SW480 (cell line): ENCODE measurements at places on chromosomes 5 and 9.

- DNase-seq, result no peak
Measured at GRCh38 chr9:38092656-38093055, 23.6 kb upstream of the SHB start.

GRCh38 chr9:120362446-120362845 is 217.5 kb downstream of the CDK5RAP2 start:
- no peak for DNase-seq

GRCh38 chr9:133342570-133342969 is 5.4 kb downstream of the MED22 start:
- DNase-seq, result no peak

DNA sequence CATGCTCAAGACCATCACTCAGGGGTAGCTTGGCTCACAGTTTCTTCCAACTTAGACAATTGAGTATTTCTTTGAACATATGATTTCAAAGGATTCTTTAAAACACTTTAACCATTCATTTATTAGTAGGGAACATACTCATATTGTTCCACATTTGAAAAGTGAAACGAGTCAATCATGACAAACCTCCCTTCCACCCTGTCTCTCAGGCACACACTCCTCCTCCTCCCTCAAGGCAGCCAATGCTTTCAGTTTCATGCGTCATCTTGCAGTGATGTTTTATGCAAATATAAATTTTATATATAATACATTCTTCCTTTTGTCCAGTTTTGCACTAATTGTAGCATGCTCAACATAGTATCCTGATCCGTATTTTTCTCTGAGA is 126.0 kb upstream of the BOD1 start:
- DNase-seq, result no peak

DNA sequence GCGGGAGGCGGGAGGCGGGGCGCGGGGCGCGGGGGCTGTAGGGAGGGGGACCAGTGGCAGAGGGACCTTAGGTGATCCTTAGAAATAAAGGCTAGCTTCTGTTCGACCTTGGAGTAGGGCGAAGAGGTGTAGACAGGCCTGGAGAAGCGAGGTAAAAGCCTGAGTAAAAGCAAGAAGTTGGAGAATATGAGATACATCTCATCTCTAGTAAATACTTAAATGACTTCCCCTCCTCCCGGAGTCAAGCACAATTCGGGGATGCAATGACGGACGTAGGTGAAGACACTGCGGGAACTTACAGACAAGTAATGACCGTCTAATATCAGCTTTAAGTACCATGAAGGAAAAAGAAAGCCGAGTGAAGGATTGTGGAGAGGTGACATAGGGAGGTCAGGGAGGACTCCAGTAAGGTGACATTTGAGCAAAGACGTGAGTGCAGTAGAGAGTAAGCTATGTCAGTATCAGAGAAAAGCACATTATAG is 466 bp downstream of the SMC2 start:
- DNase-seq, result no peak

GRCh38 chr9:101513351-101513750 is 20.3 kb upstream of the RNF20 start:
- DNase-seq, result no peak

- no peak for DNase-seq
Measured at GRCh38 chr5:56852228-56853000, 37.1 kb downstream of the MAP3K1 start.

DNA sequence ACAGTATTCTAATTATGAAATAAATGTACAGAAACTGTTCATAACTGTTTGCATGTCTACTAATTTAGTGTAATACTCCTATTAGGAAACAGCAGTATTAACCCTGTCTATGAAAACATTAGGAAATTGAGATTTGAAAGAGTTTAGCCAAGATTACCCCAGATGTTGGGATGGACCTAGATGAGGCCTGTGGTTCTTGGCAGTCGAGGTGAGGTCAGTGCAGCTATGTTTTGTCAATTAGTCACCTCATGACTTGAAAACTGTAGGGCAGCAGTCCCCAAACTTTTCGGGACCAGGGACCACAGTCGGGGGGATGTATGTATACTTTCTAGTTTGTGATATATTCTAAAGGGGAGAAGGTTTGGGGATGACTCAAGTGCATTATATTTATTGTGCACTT is 4.7 kb downstream of the LNPEP start:
- no peak for DNase-seq

- DNase-seq, result no peak
Measured at GRCh38 chr9:136521537-136521936, 24.3 kb downstream of the NOTCH1 start.

DNA sequence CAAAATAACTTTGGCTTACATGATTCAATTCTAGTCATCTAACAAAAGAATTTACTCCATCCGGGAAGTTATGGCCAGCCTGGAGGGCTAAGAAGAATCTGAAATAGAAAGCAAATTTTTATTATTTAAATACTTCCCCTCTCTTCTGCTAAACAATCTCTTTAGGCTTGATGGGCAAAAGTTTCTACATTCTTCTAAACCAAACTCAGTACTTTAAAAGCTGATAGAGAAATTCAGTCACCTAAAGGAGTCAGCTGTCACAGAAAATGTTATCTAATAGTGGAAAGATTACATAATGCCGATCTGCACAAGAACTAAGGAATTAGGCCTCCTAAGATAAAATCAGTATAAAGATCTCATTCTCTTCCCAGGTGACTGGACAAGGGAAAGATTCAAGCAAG is 32.4 kb downstream of the GNAQ start:
- no peak for DNase-seq

- DNase-seq, result no peak
Measured at GRCh38 chr5:5967373-5967772, 411.0 kb downstream of the MED10 start.

DNA sequence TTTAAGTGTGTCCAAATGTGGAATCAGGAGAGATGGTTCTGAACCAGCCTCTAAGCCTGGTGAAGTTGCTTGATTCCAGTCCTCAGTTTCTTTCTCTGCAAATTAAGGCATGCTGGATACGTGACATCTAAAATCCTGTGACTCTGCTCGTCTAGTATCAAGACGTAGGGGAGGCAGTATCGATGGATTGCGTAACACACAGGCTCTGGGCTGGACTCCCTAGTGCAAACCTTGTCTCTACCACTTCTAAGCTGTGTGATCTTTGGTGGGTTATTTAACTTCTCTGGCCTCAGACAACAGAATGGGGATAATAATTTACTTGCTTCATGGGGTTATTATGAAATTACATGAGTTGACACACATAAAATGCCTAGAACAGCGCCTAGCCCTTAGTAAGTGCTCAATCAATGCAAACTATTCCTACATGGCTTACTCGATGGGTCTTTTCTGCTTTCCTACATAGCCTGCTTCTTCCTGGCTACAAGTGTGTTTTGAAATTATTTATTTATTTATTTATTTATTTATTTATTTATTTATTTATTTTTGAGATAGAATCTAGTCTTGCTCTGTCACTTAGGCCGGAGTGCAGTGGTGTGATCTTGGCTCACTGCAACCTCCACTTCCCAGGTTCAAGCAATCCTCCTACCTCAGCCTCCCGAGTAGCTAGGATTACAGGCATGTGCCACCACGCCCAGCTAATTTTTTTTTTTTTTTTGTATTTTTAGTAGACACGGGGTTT is 102.1 kb downstream of the EGFLAM start:
- no peak for DNase-seq

GRCh38 chr9:21988056-21988990 is 5.9 kb downstream of the CDKN2A start:
- DNase-seq, result no peak

- DNase-seq, result no peak
Measured at GRCh38 chr5:74378464-74378863, 262.1 kb downstream of the ENC1 start.

- DNase-seq, result no peak
Measured at GRCh38 chr5:173741729-173742431, 125.4 kb upstream of the BOD1 start.

- peak; percentile 79 for DNase-seq
Measured at GRCh38 chr5:10595672-10596309, 31.9 kb downstream of the ANKRD33B start.

DNA sequence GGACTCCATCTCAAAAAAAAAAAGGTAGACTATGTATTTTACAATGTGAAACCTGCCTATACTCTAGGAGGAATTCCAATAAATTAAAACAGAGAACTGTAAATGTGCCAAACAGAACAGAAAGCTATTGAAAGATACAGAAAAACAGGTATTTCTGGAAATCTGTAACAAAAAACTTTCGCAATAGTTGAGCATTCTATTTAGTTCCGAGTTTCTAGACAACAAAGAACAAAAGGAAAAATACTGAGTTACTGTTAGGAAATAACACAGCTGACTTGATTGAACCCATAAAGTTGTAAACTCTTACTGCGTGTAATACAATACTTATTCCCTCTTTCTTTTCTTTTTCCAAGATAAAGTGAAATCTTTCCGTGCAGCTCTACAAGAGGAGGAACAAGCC is 18.6 kb downstream of the DIMT1 start:
- DNase-seq, result no peak

DNA sequence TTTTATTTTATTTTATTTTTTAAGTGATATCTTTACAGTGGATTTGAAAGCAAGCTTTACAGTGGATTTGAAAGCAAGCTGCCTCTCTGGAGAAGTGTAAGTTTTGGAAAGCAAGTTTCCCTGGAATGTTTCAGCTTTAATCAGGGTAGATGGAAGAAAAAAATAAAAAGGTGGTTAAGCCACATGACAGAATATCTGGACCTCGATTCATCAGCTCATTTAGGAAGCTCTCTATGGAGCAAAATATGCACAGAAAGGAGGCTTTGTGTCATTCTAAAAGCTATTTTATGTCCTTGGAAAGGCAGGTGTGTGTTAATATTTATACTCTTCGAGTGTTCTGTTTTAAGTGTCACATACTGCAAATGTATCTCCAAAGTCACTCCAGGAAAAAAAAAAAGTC is 409.2 kb upstream of the KLF4 start:
- DNase-seq, result no peak

DNA sequence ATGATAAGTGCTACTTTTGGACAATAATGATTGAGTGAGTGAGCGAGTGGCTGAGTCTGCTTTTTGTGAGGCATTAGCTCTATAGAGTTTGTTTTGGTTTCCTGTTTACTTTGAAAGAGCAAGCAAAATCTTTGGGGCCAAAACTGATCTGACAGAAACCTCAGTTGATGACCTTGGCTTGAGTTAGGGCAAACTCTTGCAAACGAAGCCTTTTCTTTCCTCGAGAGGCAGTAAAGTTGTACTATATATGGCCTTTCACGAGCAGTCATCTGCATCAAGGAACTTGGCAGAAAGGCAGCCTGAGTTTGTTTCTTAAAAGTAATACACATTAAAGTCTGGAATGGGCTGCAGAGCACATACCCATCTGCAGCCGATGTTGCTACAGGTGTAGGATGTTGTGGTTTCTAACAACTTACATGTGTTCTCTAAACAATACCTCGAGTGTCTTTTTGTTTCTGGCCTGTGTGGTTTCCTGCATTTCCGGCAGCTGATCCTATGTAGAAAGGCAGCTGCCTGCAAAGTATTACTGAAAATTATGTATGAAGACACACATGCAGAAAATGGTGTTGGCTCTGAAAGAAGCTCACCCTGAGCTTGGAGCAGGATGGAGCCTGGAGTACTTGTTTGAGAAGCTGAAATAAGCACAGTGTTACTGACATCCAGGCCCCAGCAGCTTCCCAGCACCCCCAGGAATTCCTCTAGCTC is 60.8 kb downstream of the FOXD1 start:
- DNase-seq, result peak; percentile 75

DNA sequence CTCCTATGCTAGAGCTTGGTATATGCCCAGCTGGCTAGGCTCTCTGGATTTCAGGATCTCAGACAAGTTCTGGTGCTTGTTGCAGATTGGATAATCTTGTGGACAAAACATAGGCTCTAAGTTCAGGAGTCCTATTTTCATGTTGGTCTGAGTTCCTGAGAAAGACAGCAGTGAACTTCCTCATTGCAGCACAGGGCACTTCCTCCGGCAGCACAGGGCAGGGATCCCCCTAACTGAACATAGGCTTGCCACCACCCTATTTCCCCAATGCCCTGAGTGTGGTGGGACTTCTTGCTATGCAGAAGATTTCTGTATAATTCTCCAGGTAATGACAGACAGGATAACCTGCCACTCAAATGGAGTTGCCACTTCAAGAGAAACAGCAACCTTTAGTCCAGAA is 220.1 kb downstream of the PIK3R1 start:
- no peak for DNase-seq

DNA sequence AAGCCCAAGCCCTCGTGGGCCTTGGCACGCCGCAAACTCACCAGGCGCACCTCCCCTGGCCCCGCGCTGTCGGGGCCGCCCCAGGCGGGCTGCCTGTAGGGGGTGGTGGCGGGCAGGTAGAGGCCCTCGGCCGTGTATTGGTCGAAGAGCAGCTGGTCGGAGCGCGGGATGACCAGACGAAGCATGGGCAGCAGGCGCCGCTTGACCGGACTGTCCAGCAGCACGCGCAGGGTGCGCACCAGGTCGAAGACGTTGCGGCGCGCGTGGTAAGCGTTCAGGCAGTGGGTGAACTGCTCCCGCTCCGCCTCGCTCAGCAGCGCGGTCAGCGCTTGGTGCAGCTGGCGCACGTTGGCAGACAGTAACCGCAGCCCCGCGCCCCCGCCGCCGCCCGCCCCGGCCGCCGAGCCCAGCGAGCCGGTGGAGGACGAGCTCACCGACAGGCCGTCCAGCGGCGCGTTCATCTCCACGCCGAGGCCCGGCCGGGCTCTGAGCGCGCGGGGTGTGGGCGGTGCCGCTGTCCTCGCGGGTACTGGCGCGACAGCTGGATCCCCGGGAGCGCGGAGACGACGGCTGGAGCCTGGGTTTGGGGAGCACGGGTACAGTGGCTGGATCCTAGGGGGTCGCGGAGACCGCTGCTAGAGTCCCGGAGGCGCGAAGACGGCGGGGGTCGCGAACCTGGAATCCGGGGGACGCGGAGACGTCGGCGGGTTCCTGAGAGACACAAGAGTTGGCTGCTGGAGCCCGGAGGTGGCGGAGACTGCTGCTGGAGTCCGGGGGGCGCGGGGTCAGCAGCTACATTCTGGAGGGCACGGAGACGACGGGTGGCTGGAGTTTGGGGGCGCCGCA is 709 bp downstream of the WHRN start:
- DNase-seq, result peak; percentile 11

GRCh38 chr9:21871256-21871975 is 69.0 kb downstream of the MTAP start:
- no peak for DNase-seq

- no peak for DNase-seq
Measured at GRCh38 chr5:124231230-124231629, 515.2 kb downstream of the ZNF608 start.

GRCh38 chr9:125942125-125942524 is 195.0 kb downstream of the PBX3 start:
- no peak for DNase-seq

DNA sequence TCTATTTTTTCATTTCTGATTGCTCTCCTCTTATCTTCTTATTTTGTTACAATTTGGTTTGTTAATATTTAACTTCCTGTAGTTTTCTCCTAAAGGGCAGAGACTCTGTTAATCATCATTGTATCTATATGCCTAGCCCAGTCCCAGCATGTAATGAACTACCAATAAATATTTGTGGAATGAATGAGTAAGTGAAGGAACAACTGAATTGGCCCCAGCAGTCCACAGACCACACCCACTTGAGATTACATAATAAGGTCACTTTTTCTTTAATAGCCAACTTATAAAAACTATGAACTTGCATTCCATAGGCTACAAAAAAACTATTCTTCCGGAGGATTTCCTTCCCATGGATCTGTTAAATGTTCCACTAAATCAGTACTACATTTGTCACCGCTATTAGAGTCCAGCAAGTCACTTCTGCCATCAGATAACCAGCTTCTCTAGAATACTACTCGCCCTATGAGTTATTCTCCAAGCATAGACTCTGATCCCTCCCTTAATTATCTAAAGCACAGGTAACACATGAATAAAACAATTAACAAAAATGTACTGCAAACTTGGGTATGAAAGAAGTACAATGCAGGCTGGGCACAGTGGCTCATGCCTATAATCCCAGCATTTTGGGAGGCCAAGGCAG is 27.5 kb upstream of the TNPO1 start:
- DNase-seq, result peak; percentile 21
